Naive B cell (primary cell): ENCODE measurements at places on chromosomes 7 and 10.

GRCh38 chr7:27418541-27418940, 175.9 kb downstream of the EVX1 start:
- no peak for DNase-seq

DNA sequence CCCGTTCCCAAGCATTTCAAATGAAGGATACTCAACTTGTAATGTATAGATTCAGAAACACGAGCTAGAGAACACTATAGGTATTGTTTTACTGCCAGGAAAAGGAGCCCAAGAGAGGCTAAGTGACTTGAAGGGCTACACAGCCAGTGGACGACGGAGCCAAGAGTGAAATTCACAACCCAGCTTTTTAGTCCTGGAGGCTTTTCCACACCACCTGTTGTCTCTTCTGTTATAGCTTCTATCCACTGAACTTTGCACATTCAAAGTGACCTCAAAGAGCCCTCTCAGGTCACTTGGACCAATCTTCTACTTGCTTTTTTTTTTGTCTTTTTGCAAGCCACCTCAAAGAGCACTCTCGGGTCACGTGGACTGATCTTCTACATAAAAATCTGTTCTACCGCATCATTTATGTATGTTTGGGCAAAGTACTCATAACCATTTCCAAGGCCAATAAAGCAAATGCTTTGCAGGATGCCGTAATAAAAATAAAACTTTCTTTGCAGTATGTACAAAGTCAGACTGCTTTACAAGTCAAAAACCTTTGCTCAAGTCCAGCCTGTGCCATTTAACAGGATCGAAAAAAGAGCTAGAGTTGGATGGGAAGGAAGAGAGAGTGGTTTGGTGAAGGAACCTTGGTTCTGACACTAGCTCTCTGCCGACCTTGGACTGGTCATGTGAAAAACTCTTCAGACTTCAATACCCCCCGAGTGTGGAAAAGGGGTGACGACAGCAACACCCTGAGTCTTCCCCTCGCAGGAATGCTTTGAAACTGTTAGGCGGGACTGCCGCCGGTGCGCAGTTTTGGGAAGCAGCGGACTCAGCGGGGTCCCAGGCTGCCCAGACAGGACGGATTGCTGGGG, 821 bp downstream of the SLC35B4 start:
- no peak for DNase-seq

GRCh38 chr7:28163949-28164348, 16.6 kb downstream of the JAZF1 start:
- DNase-seq: no peak

- no peak for DNase-seq
Observed at GRCh38 chr7:152522571-152523067, 86.8 kb upstream of the KMT2C start.

DNA sequence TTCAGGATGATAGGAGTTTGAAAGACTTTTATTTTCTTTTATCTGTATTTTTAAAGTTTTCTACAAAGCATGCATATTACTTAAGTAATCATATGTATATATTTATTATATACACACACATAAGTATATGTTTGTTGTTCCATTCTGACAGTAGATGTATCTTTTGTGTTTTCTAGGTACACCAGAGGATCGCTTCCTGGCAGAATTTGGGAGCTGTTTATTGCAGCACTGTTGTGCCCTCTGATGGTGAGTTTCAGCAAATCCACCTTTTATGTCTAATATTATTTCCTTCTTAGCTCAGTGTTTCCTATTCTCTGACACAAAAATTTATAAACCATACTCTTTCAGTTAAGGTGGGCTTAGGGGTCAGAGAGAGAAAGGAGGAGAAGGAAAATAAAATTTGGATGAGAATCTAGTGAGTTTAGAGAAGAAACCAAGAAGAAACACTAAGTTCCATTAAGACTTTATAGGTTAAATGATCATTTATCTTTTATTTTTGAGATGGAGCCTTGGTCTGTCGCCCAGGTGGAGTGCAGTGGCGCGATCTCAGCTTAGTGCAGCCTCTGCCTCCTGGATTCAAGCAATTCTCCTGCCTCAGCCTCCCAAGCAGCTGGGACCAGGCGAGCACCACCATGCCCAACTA, 59.2 kb upstream of the OIT3 start:
- peak; percentile 33 for DNase-seq

GRCh38 chr7:137538361-137538762, 194.8 kb upstream of the PTN start:
- DNase-seq: no peak

DNA sequence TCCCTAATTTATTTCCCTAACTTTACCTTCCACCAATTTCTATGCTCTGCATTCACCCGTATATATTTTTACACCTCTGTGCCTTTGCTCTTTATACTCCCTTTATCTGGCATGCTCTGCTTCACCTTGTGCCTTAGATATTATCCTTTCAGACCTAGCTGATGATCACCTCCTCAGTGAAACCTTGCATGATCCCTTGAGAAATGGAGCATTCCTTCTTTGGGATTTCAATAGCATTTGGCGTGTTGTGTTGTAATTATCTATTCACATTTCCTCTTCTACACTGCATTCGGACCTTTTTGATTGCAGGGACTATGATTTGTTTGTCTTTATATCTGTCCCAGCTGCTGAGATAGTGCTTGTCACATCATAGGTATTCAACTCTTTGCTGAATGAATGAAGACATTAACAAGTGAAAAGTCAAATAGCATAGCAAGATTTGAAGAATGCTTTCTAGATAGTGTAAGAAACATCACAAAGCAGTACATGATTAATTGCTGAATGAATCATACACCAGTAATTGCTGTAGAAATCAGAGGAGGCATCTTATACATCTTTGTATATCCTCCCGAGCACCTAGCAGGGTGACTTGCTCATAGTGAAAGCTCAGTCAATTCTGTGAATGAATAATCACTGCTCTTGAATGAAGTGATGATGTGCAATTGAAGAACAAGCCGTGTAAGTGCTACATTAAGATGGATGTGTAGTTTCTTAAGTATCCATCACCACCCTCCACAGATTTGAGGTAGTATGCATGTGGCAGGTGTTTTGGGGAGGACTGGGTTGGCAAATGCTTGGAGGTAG, 2.0 kb upstream of the TM9SF3 start:
- DNase-seq: no peak

GRCh38 chr7:112615701-112616100, 134.9 kb downstream of the LSMEM1 start:
- DNase-seq: no peak
